Neural crest cell (in vitro differentiated cells): ENCODE measurements at places on chromosomes 6 and 20. TPM values are rescaled to one million over a fixed set of nuclear protein-coding genes. Genes with fewer than 3 reads are reported as not detected.

The ADIG gene
- not detected in 2 replicates for total RNA-seq

DNA sequence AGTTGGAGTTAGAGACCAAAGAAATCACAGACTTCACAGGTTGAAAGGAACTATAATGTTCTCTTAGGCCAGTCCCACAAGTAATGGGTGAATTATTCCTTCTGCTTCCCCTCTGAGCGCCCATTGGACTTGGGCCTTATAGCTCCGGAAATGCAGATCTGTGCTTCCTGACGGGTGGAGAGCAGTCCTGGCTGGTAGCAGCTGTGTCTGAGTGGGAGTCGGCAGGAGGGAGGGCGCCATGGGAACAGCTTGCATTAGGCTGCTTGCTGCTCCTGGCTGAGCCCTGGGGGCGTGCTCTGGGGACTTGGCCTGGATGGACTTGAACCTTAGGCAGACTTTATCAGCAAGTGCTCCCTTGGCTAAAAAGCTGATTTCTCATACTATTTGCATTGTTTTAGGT lies 18.4 kb upstream of the NUP153 start:
- peak; percentile 41 for DNase-seq

The CLVS2 gene
- 1.2 and 1.3 TPM in 2 replicates for total RNA-seq

The PRR18 gene
- total RNA-seq, result 0.16 and 0.35 TPM in 2 replicates

The CBFA2T2 gene
- 36.5 and 37.9 TPM in 2 replicates for total RNA-seq

DNA sequence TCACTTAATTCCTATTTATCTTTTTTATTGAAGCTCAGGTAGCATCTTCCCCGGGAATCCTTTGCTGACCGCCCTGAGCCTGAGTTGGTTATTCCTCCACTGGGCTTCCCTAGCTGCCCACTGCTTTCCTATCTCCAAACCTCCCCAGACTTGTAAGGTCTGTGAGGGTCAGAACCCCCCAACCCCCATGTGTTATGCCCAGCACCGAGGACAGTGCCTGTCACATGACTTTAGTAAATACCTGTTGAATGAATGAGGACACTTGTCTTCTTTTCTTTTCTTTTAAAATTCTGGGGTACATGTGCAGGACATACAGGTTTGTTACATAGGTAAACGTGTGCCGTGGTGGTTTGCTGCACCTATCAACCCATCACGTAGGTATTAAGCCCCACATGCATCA lies 105.9 kb downstream of the UST start:
- DNase-seq, result no peak

The TREML1 gene
- total RNA-seq, result not detected in 2 replicates

The DEFB132 gene
- not detected in 2 replicates for total RNA-seq

The ZBTB46 gene
- total RNA-seq, result 23.7 and 23.8 TPM in 2 replicates

- DNase-seq, result no peak
Observed at GRCh38 chr6:40634429-40634828, 47.3 kb upstream of the LRFN2 start.
